ENCODE measurements at places on chromosomes 2 and 18. TPM values are rescaled to one million over a fixed set of nuclear protein-coding genes. Genes with fewer than 3 reads are reported as not detected.

DNA sequence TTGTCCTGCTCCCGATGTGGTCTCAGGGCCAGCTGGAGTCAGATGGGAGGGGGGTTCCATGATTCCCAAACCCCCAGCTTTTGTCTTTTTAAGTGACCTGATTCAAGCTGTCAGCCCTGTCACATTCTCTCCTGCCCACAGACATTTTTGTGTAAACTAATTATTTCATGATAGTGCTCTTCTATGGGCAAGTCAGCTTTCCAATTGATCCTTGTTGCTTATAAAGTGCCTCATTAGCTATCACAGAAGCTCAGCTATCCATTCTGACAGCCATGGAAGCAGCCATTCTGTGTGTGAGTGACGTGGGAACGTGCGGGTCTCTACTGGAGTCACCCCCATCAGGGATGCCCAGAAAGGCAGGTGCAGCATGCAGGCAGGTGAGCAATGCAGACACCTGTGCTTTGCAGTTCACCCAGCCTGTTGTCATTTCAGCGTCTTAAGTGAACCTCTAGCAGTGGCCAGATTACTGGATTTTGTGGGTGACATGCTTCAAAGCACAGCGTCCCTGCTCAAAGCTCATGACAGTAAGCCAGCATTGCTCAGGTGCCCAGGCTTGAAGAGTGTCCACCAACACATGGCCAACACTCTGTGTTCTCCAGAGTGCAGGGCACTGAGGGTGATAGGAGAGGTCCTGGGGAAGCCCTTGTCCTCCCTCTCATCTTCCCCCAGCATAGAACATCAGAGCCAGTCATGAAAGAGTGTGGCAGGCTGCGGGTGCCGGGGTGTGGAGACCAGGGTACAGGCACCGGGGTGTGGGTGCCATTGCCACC lies 162.1 kb upstream of the SH3BP4 start:
- no peak for DNase-seq
- H3K4me3 ChIP-seq = no peak overlapping the region
- no peaks in the 10 kb centered on the region for H3K4me1 ChIP-seq

GRCh38 chr2:47269316-47270232 lies 114.5 kb upstream of the STPG4 start:
- H3K27ac ChIP-seq = peak overlapping the region; percentile 76
- DNase-seq = peak; percentile 90
- H3K4me1 ChIP-seq = no peaks in the 10 kb centered on the region
- no peak overlapping the region for H3K4me3 ChIP-seq
- H3K27me3 ChIP-seq = no peaks in the 10 kb centered on the region

DNA sequence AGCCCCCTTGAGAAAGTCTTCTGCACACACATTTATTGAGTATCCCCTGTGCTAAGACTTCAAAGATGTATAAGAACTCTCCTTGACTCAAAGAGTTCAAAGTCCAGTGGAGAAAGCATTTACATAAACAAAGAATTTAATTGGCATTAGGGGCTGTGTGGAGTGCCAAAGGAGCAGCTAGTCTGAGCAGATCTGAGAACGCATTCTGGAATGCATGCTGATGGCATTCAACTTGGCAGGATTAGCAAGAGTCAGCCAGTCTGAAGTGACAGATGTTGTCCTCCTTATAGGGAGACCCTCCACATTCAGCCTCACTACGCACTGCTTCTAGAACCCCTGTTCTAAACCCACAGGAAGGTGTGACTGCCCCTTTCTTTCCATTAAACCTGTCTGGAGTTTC lies 191.5 kb downstream of the RAD51AP2 start:
- no peaks in the 10 kb centered on the region for H3K4me1 ChIP-seq
- H3K36me3 ChIP-seq = no peaks in the 10 kb centered on the region
- H3K4me3 ChIP-seq = no peak overlapping the region
- H3K27ac ChIP-seq = no peak overlapping the region
- no peaks in the 10 kb centered on the region for H3K27me3 ChIP-seq

GRCh38 chr18:76456018-76456750 lies 38.9 kb downstream of the ZNF516 start:
- no peaks in the 10 kb centered on the region for H3K27me3 ChIP-seq
- DNase-seq = no peak
- H3K4me1 ChIP-seq = no peaks in the 10 kb centered on the region

DNA sequence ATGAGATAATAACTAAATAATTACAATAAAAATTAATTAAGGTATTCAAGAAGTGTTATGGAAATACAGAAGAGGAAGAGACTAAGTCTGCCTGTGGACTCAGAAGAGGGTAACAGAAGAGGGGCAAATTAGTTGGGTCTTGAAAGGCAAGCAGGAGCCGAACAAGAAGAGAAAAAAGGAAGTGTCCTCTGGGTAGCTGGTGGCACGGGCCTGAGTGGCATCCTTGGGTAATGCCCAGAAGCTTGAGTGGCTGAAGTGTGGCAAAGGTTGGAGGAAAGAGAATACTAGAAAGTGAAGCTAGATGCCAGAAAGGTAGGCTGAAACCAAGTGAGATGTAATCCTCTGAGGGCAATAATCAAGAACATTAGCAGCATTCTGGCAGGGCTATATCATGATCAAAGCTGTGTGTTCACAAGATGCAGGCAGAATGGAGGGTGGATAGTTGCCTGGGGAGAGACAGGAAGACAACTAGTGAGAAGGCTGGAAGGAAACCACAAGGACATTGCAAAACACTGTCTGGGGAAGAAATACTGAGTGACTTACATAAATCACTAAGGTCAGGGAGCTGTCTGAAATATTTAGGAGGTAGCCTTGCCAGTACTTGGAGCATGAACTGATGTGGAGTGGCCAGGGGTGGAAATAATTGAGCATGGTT lies 16.2 kb downstream of the DOCK10 start:
- no peak overlapping the region for H3K4me3 ChIP-seq
- no peak for DNase-seq
- no peaks in the 10 kb centered on the region for H3K27me3 ChIP-seq
- no peaks in the 10 kb centered on the region for H3K36me3 ChIP-seq
- H3K27ac ChIP-seq = no peak overlapping the region

GRCh38 chr2:19649785-19650380 lies 251.9 kb downstream of the TTC32 start:
- H3K27ac ChIP-seq = no peak overlapping the region
- H3K36me3 ChIP-seq = no peaks in the 10 kb centered on the region
- H3K4me3 ChIP-seq = no peak overlapping the region
- H3K4me1 ChIP-seq = no peaks in the 10 kb centered on the region
- H3K27me3 ChIP-seq = no peaks in the 10 kb centered on the region

- no peak for DNase-seq
- no peaks in the 10 kb centered on the region for H3K4me1 ChIP-seq
- H3K36me3 ChIP-seq = no peaks in the 10 kb centered on the region
Observed at GRCh38 chr2:72940786-72941185, 23.5 kb downstream of the EMX1 start.

DNA sequence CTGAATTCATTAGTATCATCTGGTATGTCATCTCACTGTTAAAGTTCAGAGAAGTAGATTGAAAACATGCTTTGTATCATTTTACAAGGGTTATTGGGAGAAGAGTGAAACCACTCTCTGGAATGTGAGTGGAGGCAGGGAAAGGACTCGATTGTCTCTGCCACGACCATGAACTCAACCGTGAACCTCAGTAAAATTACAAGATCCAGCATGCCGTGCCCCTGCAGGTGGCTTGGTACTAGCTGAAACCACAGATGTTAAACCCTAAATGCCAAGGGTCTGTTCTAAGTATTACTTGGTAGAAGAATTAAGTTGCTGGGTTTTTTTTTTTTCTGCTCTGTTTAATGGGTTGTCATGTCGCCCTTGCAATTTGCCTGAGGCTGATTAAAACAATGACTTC lies 197.2 kb downstream of the MYO3B start:
- no peaks in the 10 kb centered on the region for H3K27me3 ChIP-seq
- no peak overlapping the region for H3K27ac ChIP-seq
- no peak for DNase-seq
- no peak overlapping the region for H3K4me3 ChIP-seq
- H3K4me1 ChIP-seq = no peaks in the 10 kb centered on the region
- no peaks in the 10 kb centered on the region for H3K36me3 ChIP-seq

GRCh38 chr2:213177679-213178078 lies 26.3 kb upstream of the IKZF2 start:
- no peaks in the 10 kb centered on the region for H3K4me1 ChIP-seq
- no peak for DNase-seq
- H3K4me3 ChIP-seq = no peak overlapping the region
- no peaks in the 10 kb centered on the region for H3K36me3 ChIP-seq

DNA sequence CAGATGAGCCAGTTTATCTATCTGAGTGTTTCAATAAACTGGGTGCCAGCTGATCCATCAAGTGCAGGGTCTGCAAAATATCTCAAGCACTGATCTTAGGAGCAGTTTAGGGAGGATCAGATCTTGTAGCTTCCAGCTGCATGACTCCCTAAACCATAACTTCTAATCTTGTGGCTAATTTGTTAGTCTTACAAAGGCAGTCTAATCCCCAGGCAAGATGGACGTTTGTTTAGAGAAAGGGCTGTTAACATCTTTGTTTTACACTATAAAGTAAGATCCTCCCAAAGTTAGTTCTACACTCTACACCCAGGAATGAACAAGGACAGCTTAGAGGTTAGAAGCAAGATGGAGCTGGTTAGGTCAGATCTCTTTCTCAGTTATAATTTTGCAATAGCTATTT lies 28.7 kb upstream of the HNMT start:
- no peaks in the 10 kb centered on the region for H3K36me3 ChIP-seq
- H3K4me1 ChIP-seq = no peaks in the 10 kb centered on the region
- DNase-seq = no peak
- no peak overlapping the region for H3K4me3 ChIP-seq
- no peak overlapping the region for H3K27ac ChIP-seq

DNA sequence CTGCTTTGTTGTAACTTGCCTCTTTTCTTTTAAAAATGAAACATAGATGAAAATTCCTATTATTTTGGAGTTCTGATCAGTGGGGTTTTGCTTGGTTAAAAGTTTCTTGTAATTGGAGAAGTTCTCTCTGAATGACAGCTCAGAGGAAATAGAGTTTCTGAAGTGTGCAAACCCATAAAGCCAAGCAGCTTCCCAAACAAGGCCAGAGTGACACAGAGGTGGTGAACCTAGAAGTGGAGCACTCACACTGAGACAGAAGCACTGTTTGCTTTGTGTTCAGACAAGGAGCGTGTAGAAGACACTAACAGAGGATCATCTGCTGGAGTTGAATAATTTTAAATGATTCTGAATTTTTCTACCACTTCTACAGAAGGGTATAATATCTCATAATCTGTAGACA lies 49.2 kb downstream of the FBXO48 start:
- H3K36me3 ChIP-seq = no peaks in the 10 kb centered on the region
- no peaks in the 10 kb centered on the region for H3K27me3 ChIP-seq
- no peak overlapping the region for H3K27ac ChIP-seq
- DNase-seq = no peak

- no peak for DNase-seq
- no peaks in the 10 kb centered on the region for H3K4me1 ChIP-seq
- H3K36me3 ChIP-seq = no peaks in the 10 kb centered on the region
- H3K27me3 ChIP-seq = peaks cover 3% of the 10 kb centered on the region
Observed at GRCh38 chr2:73268830-73269685, 15.2 kb downstream of the FBXO41 start.

GRCh38 chr18:36035253-36035652 lies 32.1 kb downstream of the RPRD1A start:
- DNase-seq = no peak
- H3K36me3 ChIP-seq = no peaks in the 10 kb centered on the region
- no peak overlapping the region for H3K27ac ChIP-seq
- peaks cover 2% of the 10 kb centered on the region for H3K4me1 ChIP-seq

DNA sequence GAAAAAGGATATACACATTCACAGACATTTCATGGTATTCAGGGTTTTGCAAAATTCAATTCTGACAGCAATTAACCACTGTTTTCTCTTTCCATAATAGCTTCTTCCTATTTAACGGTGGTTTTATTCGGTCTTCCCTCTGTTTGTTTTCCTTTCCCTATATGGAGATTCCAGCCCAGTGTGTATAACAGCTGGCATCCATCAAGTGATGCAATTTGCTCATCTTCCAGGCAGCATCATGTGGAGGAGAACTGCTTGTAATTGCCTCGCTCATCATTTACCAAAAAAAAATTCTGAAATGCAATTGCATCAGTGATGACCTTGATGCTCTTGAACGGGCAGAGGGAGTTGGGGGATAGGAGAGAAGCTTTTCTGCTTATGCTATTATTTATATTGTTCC lies 165.9 kb upstream of the PGAP1 start:
- H3K36me3 ChIP-seq = peaks cover 5% of the 10 kb centered on the region
- no peaks in the 10 kb centered on the region for H3K27me3 ChIP-seq

DNA sequence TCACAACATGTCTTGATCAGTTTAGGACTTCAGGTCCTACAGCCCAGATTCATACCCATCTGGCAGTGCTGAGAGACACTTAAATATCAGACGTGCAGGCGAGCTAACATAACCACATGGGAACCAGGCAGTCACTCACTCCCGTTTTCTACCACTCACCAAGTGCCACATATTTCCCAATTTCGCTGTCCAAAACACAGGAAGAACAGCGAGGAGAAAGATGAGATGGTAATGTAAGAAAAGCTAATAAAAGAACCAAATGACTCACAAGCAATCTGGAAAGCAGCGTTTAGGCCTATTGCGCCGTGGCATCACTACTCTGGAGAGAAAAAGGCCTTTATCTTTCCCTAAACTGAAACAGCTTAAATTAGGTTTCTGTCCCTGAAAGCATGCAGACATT lies 647.8 kb upstream of the SLC39A10 start:
- H3K4me3 ChIP-seq = no peak overlapping the region
- H3K27me3 ChIP-seq = no peaks in the 10 kb centered on the region
- H3K36me3 ChIP-seq = no peaks in the 10 kb centered on the region
- H3K4me1 ChIP-seq = no peaks in the 10 kb centered on the region
- H3K27ac ChIP-seq = no peak overlapping the region

GRCh38 chr2:95374451-95374920 lies 28.0 kb upstream of the FAHD2A start:
- H3K4me1 ChIP-seq = no peaks in the 10 kb centered on the region
- no peak overlapping the region for H3K27ac ChIP-seq
- peak; percentile 60 for DNase-seq
- H3K27me3 ChIP-seq = no peaks in the 10 kb centered on the region
- H3K36me3 ChIP-seq = no peaks in the 10 kb centered on the region

GRCh38 chr2:12577567-12578253 lies 139.0 kb upstream of the TRIB2 start:
- no peaks in the 10 kb centered on the region for H3K36me3 ChIP-seq
- H3K27ac ChIP-seq = no peak overlapping the region
- no peak for DNase-seq

The HAAO gene
- 29.1 TPM for total RNA-seq

The ROCK1 gene
- 98.9 TPM for total RNA-seq

The HOXD1 gene
- 1.1 TPM for total RNA-seq

The TYW5 gene
- 5.2 TPM for total RNA-seq

The B3GNT7 gene
- total RNA-seq = 6.7 TPM

The SRD5A2 gene
- total RNA-seq = not detected

The AQP12A gene
- total RNA-seq = not detected

The CCBE1 gene
- total RNA-seq = 0.36 TPM

The CFAP221 gene
- 2.1 TPM for total RNA-seq

The RRM2 gene
- 1.8 TPM for total RNA-seq

The ITGA6 gene
- total RNA-seq = 67.6 TPM
